ENCODE measurements at places on chromosomes 11 and 22.
A peak's percentile ranks its signal among the peaks of the same experiment; 100 is the strongest.

DNA sequence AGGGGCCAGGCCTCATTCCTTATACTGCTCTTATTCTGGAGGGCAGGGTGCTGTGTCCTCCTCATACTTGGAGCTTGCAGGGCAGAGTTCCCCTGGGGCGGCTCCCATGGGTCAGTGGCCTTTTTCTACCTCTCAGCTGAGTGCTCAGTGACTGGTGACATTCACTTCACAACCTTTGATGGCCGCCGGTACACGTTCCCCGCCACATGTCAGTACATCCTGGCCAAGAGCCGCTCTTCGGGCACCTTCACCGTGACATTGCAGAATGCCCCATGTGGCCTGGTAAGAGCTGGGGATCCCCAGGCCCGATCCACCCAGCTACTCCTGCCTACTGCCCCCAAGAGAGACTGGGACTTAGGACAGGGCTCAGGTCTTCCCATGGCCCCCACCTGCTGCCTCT is 14.5 kb downstream of the OTOG start:
- DNase-seq, result no peak

- no peak for DNase-seq
Observed at GRCh38 chr11:92227959-92228935, 3.6 kb downstream of the FAT3 start.

- no peak for DNase-seq
Observed at GRCh38 chr11:24497831-24498230, 978 bp downstream of the LUZP2 start.

DNA sequence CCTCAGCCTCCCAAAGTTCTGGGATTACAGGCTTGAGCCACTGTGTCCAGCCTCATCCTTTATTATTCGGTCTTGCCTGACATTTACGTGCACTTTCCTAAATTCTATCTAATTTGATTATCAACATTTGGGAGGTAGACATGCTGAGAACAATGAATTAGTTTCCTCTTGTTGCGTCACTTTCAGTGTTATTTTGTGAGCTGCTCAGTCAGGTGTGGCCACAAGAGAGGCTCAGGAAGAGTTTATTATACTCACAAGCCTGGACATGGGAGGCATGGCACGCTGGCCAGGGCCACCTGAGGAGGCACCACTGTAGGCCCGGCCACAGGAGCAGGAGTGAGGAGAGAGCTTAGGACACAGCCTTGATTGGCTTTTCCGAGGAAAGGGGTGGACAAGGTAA is 59.7 kb upstream of the RBFOX2 start:
- DNase-seq, result no peak

DNA sequence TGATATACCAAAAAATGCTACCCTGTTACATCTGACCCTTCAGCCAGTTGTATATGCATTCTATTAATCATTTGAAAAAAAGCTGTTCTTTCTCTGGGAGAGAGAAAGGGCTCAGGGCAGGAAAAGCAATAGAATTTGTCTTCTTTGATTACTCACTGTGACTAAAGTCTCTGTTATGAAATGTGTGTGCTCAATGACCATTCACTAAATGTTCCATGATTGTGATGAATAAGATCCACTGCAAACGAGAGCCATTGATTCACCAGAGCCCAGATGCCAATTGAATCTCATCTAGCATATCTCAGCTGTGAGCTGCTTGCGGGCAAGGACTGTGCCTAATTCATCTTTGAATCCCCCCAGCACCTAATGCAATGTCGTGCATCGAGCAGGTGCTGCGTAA is 184.3 kb downstream of the OPCML start:
- no peak for DNase-seq

- no peak for DNase-seq
Observed at GRCh38 chr11:121068787-121069186, 32.3 kb upstream of the TECTA start.

- DNase-seq, result no peak
Observed at GRCh38 chr11:132589791-132590190, 942.5 kb downstream of the OPCML start.

GRCh38 chr11:114400216-114400914 is at the start of the genes C11orf71 and RBM7:
C11orf71 (minus strand) TSS chr11:114400511; CDS start chr11:114400331, 180 bp downstream.
RBM7 (plus strand) TSS chr11:114400666; CDS start chr11:114400672, 6 bp downstream.
- peak; percentile 94 for DNase-seq

Measured in brain pericyte (primary cell).